ENCODE measurements at places on chromosomes 7 and 10.

GRCh38 chr10:70891627-70892026 is 3.3 kb upstream of the PCBD1 start:
- DNase-seq = no peak

DNA sequence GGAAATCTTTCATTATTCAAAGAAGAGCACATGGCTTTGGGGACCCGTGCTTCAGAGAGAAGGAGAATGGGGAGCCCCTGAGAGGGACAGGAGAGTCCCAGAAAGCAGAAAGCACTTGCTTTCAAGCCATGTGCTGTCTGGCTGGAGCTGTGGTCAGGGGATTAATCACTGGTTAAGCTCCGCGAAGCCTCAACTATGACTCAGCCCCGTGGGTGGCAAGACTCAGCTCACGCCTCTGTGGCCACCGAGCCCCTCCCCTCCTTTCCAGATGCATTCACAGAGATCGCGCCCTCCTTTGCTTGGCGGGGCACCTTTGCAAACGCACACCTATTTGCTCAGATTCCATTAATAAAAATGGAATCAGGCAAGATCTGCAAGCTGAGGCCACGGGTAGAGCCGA is 202.9 kb upstream of the TCERG1L start:
- DNase-seq = no peak

GRCh38 chr10:74841265-74841973 is 15.0 kb downstream of the KAT6B start:
- no peak for DNase-seq

DNA sequence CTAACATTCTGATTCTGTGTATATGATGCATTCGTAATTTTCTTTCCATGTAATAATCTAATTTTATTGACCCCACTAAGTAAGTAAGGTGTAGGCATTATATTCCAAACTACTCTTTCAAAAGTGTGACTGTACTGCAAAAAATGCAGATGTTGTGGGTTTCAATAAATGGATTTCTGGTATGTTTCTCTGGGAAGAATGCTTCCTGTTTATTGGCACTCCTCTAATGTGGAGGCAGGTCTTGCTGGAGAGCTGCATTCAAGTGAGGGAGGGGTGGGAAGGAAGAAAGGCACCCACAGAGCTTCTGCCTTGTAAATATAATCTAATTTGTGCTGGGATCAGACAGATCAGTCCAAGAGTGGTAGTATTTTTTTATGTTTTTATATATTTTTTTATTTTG is 23.9 kb downstream of the ST7 start:
- DNase-seq = no peak

DNA sequence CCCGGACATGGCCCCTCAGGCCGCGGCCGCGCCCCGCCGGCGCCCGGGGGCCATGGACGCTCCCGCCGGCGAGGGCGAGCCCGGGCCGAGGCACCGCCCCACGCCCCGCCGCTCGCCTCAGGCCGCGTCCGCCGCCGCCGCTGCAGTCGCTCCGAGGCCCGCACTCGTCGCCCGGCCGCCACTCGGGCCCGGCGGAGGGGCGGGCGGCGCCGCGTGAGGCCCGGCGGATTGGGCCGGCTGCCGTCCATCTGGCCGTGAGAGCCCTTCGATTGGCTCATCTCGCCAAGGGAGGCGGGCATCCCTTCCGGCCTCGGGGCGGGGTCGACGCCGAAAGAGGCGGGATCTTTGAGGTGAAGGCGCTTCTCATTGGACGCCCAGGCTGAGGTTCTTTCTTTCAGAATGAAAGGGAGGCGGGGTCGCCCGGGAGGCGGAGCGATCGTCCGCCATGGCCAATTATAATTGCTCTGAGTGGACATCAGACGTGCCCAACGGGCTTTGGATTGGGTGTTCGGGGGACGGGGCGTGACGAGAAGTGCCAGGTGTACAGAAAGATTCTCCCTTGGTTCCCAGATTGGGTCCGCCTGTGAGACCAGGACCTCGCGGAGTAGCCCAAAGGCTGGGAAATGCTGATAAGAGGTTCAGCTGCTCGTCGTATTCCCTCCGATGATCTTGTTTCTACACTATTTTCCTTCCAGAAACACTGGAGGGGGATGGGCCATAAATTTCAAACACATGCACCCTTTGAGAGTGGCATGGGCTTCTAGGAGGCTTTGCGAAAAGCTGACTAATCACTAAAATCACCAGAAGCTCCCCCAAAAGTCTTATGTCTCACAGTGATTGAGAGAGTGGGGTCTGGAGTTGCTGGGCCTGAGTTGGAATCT is at the start of gene GNA12:
Gene GNA12, minus strand, starts transcription at position 156 of the 881 bp plus-strand sequence. Its CDS starts 147 bp downstream, at position 9.
- peak; percentile 98 for DNase-seq

- no peak for DNase-seq
Observed at GRCh38 chr7:48084727-48085432, 4.2 kb upstream of the UPP1 start.

GRCh38 chr10:13946209-13946460 is 359.4 kb downstream of the PRPF18 start:
- DNase-seq = no peak

GRCh38 chr7:461117-461452 is 58.6 kb downstream of the PDGFA start:
- DNase-seq = no peak

GRCh38 chr10:96838529-96838928 is 6.4 kb downstream of the LCOR start:
- DNase-seq = no peak

GRCh38 chr7:82335927-82336326 is 107.7 kb downstream of the CACNA2D1 start:
- DNase-seq = peak; percentile 72

DNA sequence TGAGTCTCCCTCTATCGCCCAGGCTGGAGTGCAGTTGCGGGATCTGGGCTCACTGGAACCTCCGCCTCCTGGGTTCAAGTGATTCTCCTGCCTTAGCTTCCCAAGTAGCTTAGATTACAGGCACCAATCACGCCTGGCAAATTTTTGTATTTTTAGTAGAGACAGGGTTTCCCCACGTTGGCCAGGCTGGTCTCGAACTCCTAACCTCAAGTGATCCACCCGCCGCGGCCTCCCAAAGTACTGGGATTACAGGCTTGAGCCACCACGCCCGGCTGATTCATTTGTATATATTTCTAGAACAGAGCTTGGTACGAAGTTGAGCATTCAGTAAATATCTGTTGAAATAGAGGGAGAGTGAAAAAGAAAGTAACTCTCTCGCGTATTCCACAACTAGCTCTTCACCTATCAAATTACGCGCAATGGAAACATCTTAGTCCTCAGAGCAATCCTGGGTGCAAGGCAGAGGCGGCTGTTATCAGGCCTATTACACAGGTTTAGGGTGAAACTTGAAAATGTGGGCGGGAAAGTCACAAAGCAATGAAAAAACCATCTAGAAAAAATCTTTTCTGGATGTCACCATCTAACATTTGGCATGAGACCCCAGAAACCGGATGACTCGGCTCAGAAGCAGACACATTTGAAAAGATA is 707 bp upstream of the GHITM start:
- DNase-seq = peak; percentile 15

All from NCI-H774 (cell line).